ENCODE measurements at places on chromosomes 1 and 21.

- DNase-seq = no peak
Observed at GRCh38 chr1:193680247-193680923, 494.0 kb upstream of the B3GALT2 start.

DNA sequence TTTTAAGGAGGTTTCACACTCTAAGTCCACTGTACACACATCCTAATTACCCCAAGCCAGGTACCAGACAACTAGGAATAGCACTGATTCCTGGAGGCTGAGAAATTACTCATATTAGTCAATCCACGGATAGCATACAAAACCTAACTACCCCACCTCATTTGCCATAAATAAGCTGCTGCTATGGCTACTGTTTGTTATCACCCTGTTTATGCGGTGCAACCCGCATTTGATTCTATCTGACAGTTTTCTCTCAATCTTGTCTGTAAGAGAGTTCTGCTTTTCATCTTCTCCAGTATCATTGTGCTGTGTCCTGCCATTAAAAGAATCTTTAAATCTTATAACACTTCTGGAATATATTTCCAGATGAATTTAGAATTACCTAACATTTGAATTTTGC lies 1496.5 kb downstream of the PLA2G4A start:
- no peak for DNase-seq

GRCh38 chr1:208071435-208072031 lies 160.6 kb upstream of the CD34 start:
- no peak for DNase-seq

- no peak for DNase-seq
Observed at GRCh38 chr1:8004803-8005573, 21.1 kb downstream of the ERRFI1 start.

GRCh38 chr21:15164678-15165303 lies 100.0 kb upstream of the NRIP1 start:
- no peak for DNase-seq

- DNase-seq = no peak
Observed at GRCh38 chr1:111461765-111462164, 12.0 kb upstream of the C1orf162 start.

GRCh38 chr21:14541841-14542490 lies 4.1 kb downstream of the SAMSN1 start:
- DNase-seq = no peak

- no peak for DNase-seq
Observed at GRCh38 chr1:241706257-241706656, 54.2 kb downstream of the WDR64 start.

Data from stimulated activated CD8-positive, alpha-beta memory T cell treated with anti-CD3 and anti-CD28 coated beads, Interleukin-15, amount 100 ng/mL, for 48 hours (primary cell).